Activated CD8-positive, alpha-beta memory T cell treated with anti-CD3 and anti-CD28 coated beads for 1 hour (primary cell): ENCODE measurements at places on chromosomes 5 and 9.

DNA sequence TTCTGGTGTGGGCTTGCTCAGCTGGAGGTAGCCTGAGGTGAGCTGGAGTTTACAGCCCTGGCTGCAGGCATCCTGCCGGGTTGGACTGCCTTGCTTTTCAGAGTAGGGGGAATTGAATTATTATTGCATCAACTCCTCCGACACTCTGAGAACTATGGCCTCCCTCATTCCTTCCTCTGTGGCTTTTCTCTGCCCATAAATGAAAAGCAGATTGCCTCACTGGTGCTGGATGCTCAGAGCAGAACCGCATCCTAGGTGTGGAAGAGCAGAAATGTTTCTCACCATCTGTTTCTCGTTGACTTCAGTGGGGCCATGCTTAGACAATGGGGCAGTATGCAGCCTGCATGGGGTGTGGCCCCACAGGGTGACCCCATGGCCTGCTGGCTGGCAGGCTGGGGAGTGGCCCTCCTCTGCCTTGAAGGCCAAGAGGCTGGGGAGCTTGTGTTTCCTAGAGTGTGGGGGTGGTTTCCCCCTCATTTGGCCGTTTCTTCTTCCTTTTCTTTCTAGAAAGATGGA is 27.3 kb upstream of the TGFBI start:
- DNase-seq = no peak

DNA sequence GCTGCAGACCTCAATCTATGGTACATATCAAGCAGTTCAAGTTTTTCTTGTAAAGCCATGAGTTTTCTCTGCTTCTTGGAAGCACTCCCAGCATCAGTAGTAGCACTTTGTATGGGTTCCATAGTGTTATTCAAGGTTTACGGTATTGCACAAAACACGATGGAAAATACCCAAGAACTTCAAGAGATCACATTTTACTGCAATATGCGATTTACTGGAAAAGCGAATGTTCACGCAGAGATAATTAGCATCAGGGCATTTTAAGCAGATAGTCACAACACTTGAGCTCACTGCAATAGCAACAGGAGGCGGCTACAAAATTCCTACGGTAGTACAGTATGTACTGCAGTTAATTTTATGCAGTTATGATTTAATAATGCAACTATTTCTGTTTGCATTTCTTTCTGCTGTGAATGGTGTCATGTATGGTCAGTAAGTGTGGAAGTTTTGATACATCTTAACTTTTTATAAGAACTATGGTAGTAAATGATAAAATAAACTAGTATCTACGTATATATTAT is 200.8 kb downstream of the SMARCA2 start:
- no peak for DNase-seq

DNA sequence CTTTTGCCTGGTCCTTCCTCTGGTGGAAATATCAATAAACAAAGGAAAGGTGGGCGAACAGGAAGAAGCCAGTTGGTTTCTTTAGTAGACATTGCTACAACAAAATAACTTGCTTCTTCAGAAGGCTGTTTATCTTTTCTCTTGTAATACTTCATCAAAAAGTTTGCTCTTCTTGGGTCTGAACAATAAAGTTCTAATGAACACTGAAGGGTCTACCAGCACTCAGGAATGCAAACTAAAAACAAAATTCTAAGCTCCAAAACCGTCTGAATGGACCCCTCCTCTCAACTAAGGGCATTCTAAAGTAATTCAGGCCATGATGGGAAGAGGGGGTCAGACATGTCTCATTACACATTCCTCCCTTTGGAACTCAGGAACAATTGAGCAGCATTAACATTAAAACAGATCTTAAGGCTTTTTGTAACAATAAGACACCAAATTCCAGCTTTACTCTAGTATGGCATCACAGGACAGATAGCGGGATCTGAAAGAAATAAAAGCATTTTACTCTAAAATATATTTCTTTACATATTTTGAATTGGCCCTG is 2.3 kb downstream of the TBCA start:
- DNase-seq = no peak

DNA sequence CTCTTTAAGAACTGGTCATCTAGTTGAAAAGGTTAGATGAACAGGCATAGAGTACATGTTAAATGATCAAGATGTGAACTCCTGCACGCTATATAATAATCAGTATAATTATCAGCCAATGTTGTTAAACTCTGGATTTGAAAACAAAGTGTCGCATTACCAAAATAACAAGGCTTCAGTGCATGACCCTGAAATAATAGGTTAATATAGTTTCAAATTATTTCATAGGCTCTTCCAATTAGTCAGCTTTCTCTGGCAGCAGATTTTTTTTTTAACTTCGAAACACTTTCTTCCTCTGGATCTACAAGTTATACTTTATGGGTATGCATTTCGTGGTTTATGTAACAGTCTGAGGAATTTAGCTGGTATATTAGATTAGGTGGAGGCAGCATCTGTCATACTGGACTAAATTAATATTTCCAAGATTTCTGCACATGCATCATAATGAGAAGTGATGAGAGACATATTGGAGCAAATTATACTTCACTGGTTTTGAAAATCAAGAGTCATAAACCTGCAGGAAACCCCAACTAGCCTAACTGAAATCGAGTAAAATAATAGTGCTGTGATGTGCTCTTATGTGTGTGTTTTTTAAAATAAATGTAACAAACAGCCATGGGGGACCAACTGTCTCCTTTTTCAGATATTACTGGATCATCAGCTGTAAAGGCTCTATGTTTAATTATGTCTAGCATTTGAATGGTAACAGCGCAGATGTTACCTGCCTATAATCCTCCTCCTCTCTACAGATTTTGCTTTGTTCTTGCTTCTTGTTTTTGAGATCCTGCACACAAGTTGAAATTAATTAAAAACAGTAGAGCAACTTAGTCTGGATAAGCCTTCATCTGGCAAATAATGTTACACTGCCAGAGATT is 85.9 kb upstream of the CKMT2 start:
- no peak for DNase-seq

- DNase-seq = no peak
Observed at GRCh38 chr9:117936185-117937130, 232.3 kb downstream of the TLR4 start.

- no peak for DNase-seq
Observed at GRCh38 chr5:29307478-29307877, 1886.0 kb upstream of the CDH6 start.

GRCh38 chr5:154230526-154230925 is 40.0 kb downstream of the GALNT10 start:
- DNase-seq = no peak

DNA sequence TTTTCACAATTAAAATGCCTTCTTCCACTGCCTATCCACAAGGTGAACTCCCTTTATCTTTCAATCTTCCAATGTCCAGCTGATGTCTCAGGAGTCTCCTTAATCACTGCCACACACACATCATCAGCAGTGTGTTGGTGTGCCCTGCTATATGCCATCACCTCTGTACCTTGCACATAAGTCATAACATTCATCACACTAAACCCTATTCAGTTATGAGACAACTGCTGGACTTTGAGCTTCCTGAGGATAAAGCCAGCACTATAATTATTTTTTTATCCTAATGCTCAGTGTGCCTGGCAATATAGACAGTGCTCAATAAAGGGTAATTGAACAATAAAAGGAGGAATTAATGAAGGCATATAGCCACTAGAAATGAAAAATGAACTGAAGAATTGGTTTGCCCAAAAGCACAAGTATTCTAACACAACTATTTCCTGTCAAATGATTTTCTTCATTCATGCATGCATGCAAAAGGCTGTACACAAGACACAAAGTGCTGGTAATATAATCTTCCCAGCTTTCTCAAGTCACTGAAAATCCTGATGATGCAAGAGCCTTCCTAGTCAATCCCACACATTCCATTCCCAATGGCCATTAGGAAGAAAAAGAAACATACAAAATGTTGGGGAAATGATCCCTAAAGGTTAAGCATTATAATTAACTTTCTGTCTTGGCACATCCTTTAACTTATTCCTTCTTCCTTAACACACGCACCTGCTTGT is 32.4 kb downstream of the LPAR1 start:
- DNase-seq = no peak

DNA sequence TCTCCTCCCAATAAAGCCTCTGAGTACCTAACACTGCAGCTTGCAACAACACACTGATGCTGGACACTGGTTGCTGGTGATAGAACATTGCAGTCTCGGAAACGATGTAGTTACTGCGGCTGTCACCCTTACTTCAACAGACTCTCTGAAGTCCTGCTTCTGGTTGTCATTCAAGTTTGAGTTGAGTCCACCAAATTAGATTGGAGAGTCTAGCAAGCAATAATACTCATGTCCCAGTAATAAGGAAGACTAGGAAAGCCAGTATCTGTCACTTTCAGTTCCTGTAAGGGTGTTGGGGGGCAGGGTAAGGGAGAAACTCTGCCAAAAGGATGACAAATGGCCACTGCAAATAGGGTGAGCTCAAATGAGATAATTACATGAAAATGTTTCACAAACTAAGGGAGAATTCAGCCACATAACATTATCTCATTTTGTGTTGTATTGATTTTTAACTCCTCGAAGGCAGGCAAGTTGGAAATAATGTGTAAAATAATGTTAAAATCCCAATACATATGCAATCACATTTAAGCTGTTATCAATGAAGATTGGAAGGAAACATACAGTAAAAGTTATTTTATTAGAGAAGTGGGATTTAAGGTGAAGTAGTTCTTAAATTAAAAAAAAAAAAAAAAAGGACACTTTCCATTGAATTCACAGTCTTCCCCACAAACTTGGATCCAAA is 849 bp upstream of the IFT74 start:
- no peak for DNase-seq

DNA sequence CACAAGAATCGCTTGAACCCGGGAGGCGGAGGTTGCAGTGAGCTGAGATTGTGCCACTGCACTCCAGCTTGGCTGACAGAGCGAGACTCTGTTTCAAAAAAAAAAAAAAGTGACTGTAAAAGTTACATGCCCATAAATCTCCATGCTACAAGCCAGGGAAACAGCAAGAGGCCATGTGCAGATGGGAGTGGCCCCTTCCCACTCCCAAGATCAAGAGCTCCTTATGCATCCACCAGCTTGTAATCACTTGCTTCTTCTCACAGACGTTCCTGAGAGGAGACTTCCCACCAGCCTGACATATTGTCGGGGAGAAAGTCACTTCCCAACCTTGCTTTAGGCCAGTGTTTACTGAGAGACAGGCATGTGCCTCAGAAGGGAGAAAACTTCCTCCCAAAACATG is 45.6 kb upstream of the N4BP3 start:
- no peak for DNase-seq

GRCh38 chr5:171432583-171433351 is 13.3 kb downstream of the FGF18 start:
- no peak for DNase-seq

DNA sequence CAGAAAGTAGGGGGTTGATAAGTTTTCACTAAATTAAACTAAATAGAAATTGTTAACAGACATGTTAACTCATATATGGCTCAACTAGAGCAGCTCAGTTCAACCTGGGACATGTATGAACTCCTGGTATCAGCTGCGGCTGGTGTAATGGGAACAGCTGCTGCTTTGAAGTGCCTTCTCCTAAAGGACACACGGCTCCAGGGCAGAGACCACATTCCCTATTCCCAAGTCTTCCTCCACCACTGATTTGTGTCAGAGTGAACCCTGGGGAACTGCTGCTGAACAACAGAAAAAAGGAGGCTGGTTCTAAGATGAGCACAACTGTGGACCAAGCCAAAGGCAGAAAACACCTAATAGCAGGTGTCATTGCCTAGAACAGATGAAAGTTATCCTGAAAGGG is 71.1 kb downstream of the MAPKAP1 start:
- no peak for DNase-seq

DNA sequence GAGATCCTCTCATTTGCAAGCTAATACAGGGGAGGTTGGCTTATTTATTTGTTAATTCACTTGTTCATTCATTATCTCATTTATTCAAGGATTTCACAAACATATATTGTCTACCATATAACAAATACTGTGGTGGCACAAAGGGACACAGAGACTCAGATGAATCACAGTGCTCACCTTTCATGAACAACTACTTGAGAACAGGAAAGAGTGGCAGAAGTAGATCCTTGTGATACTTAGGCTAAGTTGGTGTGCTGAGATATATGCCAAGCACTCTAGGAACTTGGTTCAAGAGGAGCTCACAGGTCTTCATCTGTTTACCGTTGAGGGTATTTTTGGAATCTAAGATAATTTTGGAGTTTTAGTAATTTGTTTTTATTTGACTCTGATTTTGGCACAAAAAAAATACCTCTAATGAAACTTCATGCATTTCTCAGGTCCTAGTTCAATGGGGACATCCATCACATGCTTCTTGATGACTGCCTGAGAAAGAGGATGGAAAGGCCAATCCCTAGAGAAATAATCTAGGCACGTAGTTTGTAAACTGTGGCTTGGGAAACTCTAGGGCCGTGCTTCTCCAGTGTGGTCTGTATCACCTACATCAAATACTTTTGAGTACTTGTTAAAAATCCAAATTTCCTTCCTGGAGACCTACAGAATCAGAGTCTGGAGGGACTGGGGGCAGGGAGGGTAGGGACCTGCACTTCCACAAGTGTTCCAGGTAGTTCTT is 113.3 kb downstream of the OSTF1 start:
- DNase-seq = no peak

DNA sequence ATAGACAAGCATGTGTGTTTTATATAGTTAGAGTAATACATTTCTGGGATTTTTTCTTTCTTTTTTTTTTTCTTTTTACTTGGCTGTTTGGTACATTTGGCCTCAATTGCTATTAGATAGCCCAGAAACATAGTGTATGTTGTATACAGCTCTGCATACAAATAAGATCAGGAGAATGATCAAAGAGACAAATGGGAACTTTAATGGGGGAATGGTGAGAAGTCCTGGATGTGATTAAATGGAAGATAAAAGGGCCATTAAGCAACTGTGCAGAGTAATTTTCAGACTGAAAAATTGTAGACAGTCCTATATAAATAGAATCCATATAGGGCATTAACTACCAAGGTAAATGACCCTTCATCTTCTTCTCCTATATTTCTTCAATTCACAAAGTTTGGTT is 575.6 kb downstream of the EBF1 start:
- DNase-seq = no peak

DNA sequence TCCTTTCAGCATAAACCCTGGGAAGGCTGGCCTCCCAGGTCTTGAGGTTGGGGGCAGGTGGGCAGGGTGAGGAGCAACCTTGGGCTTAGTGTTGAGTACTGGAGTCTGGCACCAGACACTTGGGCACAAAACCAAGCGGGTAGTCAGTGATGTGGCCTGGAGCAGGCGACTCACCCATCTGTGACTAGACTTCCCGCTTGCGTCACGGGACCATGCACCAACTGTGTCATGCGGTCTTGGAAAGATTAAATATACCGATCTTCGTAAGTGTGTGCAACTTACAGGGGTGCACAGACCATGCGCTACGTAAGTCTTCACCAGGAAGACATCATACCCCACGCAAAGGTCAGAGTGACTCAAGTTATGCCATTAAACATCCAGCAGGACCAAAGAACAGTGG is 304.4 kb upstream of the IRX4 start:
- DNase-seq = no peak

DNA sequence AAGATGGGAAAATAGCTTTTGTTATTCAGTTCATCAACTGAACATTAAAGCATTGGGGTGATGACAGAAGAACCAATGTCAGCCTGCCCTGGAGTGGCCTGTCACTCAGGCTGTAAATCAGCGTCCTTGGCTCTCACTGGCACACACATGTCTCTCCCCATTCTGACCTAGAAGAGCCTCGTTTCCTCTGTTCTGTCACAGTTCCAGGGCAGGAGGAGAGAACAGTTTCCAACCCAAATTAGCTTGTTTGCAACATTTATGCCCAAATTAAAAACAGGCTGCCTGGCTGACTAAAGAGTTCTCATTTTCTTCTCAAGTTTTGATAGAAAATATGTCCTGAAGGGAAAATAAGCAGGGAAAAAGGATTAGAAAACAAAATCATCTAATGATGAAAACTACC is 520.1 kb downstream of the CHSY3 start:
- no peak for DNase-seq
